ENCODE measurements at places on chromosomes 11 and 22. TPM values are rescaled to one million over a fixed set of nuclear protein-coding genes. Genes with fewer than 3 reads are reported as not detected.

CEND1 gene
- total RNA-seq = not detected

CPT1B gene
- 7.2 TPM for total RNA-seq

PHF21B gene
- not detected for total RNA-seq

VPREB3 gene
- not detected for total RNA-seq

MCHR1 gene
- not detected for total RNA-seq

FJX1 gene
- total RNA-seq = 6.3 TPM

LRRN4CL gene
- total RNA-seq = 64.8 TPM

APOL6 gene
- total RNA-seq = 14.4 TPM

PTPRCAP gene
- total RNA-seq = 14.4 TPM

- no peak for DNase-seq
Measured at GRCh38 chr22:44107340-44107739, 73.4 kb upstream of the PARVG start.

GRCh38 chr11:120940160-120940848 is 83.6 kb upstream of the TBCEL start:
- no peak for DNase-seq

- DNase-seq = no peak
Measured at GRCh38 chr11:32024948-32025347, 65.9 kb upstream of the RCN1 start.

- DNase-seq = no peak
Measured at GRCh38 chr11:68996376-68997123, 15.8 kb upstream of the MRGPRD start.

DNA sequence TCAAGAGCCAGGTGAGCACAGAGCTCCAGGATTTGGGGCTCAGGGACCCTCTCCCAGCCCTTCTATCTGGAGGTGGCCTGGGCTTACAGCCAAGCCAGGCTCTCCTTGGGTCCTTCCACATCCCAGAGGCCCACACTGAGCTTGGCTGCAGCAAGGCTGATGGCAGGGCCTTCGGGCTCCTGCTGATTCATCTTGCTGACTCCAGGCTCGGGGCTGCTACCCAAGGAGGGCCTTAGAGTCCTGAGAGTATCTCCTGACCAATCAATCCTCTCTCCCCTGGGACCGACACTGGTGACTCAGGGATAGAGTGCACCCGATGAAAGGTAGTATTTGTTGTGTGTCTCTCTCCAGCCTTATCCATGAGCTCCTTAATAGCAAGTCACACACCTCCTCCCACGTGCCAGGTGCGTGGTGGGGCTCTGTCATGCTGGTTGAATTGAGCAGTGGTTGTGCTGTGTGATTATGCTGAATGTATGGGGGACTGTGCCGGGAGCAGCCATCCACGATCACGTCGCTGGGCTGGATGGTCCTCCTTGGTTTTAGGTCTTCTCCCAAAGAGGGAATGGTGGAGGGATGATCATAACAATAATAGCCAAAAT is 62.3 kb downstream of the GRIK4 start:
- DNase-seq = no peak

- no peak for DNase-seq
Measured at GRCh38 chr22:25881210-25881755, 139.3 kb downstream of the MYO18B start.

- DNase-seq = no peak
Measured at GRCh38 chr11:130815956-130816355, 100.3 kb downstream of the SNX19 start.

GRCh38 chr11:70746351-70746750 is 348.0 kb downstream of the CTTN start:
- no peak for DNase-seq

DNA sequence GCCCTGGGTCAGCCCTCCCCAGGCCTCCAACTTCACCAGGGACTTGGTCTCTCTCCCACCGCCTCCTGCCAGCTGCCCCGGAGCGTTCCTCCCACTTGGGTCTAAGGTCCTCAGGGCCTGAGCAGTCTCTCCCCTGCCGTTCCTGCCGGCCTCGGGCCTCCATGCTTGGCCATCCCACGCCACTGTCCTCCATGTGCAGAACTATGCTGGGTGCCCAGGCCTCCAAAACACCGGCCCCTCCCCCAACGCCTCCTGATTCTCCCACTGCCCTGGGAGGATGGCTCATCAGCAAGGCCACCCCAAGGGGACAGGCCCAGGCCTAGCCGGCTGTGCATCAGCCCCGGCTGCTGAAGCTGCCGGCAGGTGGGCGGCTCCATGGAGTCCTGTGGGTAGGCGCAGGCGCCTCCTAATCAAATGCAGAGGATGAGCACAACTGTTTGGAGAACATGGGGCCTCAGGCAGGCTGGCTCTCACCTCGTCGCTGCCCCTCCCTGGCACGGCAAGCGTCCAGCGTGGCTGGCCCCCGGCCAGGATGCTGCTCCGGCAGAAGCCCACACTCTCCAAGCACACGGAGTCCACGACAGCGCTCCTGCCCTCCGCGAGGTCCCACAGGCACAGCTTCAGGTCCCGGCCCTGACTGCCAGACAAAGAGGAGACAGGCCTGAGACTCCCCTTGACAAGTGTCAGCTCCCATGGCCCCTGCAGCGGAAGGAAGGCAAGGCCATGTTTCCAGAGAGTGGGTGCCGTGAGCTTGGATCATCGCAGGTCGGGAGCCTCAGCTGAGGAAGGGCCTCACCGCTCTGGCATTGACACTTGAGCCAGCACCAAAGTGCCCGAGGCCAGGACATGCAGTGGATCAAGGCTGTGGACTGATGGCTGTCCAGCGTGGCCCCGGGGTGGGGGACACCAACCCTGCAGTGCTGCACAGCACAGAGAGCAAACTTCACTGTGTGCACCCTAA is 42.6 kb downstream of the GNB1L start:
- DNase-seq = no peak

- no peak for DNase-seq
Measured at GRCh38 chr11:78535027-78535426, 39.6 kb downstream of the NARS2 start.

- no peak for DNase-seq
Measured at GRCh38 chr22:50660306-50660705, 12.3 kb upstream of the SHANK3 start.

- DNase-seq = no peak
Measured at GRCh38 chr22:44181912-44182587, 1.3 kb downstream of the PARVG start.

DNA sequence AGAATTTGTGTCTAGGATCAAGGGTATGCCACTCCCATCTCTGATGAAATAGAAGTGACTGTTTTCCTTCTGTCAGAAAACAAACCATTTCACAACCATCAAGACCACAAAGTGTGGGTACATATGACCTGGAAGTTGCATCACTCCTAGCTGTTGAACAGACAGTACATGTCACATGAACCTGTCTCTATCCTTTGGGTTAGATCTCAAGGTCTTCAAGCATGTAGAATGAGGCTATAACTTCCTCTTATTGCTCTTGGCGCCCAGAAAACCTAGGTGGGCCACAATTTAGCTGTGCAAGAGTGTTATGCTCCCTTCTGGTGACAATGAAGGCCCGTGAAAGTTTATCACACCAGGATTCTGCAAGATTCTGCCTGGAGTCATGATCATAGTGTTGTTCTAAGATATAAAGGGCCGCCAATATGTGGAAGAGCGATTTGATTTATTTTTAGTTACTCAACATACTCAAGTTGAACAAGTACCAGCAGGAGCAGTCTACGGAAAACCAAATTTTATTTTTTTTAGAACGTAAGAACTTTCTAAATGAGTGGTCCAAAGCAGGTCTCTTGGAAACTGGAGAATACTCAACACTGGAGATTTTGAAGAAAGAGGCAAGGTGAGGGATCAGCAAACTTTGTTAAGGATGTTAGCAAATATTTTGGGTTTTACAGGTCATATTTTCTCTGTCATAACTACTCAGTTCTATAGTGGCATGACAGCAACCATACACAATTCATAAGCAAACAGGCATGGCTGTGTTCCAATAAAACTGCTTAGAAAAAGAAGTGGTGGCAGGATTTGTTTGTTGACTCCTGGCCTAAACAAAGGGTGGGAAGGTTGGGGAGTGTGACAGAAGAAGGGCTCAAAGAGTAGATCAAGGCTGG is 101.8 kb downstream of the USP35 start:
- DNase-seq = no peak

- DNase-seq = no peak
Measured at GRCh38 chr11:73975479-73975757, 7.2 kb downstream of the UCP2 start.

DNA sequence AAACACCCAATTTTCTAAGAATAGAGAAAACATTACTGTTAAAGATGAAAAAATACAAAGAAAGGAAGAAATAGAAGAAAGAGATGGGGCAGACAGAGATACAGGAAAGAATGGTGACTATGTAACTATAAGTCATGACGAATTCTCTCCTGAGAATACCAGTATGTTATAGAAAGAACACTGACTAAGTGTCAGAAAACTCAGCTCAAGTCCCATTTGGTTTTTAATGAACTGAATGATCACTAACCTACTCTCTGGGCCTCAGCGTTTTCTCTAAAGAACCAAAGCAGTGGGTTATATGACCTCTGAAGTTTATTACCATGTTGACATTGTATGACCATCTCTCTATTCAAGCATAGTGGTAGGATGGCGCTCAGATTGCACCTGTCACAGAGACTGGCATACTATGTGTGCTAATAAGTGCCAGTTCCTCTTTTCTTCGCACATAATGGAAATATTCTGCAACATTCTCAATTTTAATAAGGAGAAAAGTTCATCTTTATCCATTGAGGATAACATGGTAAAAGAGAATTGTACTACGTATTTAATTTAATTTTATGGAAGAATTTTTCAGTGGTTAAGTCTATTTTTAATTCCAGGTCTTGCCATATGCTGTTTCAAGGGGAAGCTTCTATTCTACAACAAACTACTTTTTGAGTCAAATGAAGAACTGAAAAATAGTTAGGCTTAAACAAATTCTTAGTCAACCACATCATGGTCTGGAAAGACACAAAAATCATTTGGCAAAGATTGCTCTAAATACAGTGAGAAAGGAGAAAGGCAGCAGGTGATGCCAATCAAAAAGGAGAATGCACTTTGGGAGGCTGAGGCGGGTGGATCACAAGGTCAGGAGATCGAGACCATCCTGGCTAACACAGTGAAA is 25.0 kb upstream of the EED start:
- DNase-seq = no peak

DNA sequence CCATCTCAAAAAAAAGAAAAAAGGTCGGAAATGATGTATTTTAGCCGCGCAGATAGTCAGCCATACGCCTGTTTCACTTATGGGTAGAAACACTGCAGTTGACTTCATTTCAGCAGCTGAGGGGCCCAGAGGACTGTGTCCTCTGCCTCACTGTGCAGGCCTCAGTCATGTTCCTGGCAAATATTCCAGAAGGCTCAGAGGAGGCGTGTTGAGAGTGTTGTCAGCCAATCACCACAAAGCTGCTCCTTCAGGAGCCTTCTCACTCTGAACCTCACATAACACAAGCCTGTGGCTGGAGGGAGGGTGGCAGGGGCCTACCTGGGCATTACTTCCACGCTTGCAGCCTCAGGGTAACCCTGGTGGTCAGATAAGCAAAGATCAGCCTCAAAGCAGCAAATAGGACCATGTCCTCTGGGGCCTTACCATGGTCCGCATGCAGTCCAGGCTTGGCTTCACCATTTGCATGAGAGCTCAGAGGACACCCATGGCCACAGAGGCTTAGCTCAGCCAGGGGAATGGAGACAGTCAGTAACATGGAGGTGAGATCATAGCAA is 17.3 kb upstream of the TREH start:
- no peak for DNase-seq

GRCh38 chr22:37802310-37803194 is 5.2 kb upstream of the GCAT start:
- no peak for DNase-seq

GRCh38 chr22:46750863-46751443 is 11.5 kb upstream of the TBC1D22A start:
- no peak for DNase-seq

DNA sequence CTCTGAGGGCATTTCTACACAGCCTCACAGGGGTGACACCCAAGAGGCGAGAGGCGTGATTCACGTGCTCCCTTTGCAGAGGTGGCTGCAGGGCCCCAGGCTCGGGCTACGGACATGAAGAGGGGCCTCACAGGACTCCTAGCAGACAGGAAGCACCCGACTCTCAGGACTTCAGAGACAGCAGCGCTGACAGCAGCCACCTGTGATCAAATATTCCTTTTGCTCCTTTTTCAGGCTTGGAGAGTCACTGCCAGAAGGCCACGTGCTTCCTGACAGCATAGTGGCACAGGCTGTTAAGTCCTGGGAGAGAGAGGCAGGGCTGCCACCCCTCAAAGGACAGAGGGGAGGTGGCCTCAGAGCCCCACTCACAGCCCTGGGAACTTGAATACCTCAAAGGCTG is 348.9 kb downstream of the CADM1 start:
- no peak for DNase-seq

DNA sequence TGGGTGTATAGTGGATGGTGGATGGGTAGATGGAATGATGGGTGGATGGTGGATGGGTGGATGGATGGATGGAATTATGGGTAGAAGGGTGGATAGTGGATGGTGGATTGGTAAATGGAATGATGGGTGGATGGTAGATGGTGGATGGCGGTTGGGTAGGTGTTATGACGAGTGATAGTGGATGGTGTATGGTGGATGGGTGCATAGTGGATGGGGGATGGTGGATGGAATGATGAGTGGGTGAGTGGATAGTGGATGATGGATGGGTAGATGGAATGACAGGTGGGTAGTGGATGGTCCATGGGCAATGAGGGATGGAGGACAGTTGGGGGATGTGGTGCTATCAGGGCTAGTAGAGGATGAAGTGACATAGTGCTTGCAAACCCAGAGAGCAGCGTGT is 182.4 kb downstream of the BRD1 start:
- DNase-seq = no peak

GRCh38 chr22:39524753-39525657 is 4.6 kb downstream of the ATF4 start:
- DNase-seq = no peak

DNA sequence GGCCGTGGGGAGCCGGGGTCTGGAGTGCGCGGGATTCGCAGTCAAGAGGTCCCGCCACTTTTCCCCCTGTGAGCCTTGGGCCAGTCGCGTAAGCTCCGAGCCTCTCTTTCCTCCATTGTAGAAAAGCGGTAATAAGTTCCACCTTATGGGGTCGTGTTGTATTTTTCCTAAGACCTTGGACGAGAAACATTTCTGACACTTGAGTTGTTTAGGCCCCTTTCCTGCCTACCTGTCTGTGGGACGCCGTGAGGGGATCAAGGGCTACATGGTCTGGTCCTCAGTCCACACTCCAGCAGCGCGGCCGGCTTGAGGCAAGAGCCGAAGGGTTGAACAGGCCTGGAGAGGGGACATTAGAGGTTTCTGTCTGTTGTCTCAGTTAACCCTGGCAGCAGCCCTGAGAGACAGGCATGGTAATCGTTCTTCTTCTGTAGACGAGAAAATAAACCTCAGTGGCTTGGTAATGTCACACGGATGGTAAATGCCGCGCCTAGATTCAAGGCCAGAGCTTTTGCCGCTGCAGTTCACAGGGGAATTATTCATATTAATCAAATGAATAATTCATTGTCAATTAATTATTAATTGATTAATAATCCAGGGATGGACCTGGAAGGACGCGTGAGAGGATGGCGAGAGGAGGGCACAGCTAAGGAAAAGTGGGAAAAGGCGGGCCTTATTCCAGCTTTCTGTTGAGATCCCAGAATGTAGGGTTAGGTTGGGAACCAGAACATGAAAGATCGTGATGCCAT is 545 bp downstream of the FEN1 start:
- DNase-seq = no peak
